ENCODE measurements at places on chromosomes 1 and 21.

DNA sequence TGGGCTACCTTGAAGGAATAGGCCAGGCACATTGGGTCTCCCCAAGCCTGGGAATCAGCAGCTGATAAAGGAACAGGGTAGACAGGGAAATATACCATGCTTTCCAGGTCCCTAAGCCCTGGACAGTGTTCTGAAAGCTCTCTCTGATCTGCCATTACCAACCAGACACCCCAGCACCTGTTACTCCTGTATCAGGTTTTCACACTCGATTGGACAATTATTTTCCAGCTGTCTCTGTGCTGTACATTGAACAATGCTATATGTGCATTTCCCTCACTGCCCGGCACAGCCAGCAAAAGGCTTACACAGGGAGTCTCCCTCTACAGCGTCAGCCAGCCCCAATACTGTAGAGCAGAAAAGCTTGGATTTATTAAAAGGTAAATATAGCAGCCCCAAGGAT is 4.7 kb downstream of the CFAP45 start:
- DNase-seq: no peak

DNA sequence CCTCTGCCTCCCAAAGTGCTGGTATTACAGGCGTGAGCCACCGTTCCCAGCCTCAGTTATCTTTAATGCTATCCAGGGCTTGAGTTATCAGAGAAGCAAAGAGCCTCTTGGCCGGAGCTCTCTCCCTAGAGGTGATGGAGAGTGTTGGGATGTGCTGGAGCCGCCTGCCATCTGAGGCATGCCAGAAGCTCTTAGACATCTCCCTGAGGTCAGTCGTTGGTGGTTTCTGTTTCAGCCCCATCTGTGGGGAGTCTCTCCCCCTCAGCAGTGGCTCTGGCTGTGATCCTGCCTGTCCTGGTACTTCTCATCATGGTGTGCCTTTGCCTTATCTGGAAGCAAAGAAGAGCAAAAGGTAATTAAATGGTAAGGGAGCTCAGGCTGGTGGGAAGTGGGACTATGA is 11.6 kb upstream of the ZNF691 start:
- no peak for DNase-seq

- no peak for DNase-seq
Observed at GRCh38 chr21:36889401-36889800, 77.1 kb downstream of the HLCS start.

DNA sequence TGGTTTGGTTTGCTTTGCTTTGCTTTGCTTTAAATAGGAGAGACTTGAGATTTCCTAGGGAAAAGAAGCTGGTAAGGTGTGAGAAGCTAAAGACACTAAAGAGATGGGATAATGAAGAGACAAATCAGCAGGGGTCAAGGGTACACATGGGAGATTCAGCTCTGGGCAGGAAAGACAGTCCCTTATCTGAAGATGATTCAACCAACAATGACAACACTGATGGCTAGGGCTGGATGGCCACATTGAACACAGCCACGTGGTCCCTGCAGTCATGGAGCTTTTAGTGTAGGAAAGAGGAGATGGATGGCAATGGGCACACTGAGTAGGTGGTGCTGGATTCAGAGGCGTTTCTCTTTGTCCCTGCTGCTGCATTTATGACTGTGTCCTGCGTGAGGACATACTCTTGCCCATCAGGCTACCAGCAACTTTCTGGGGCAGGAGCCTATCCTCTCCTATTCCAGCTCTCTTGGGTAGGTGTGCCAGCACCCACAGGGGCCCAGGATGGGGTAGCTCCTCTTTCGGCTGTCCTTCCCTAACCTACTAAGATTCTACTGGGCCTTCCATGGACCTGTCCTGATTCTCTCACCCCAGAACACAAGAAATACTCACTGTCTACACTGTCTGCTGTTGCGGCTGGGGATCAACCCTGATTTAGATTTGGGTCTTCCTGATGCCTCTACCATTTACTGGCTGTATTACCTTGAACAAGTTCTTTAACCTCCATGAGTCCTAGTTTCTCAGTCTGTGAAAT is 1.4 kb upstream of the SHISA4 start:
- no peak for DNase-seq

GRCh38 chr21:23083242-23083641 is 2085.0 kb downstream of the NCAM2 start:
- no peak for DNase-seq

GRCh38 chr1:219801156-219801820 is 127.1 kb downstream of the SLC30A10 start:
- DNase-seq: no peak

- DNase-seq: no peak
Observed at GRCh38 chr1:22319608-22320007, 132.0 kb upstream of the ZBTB40 start.

DNA sequence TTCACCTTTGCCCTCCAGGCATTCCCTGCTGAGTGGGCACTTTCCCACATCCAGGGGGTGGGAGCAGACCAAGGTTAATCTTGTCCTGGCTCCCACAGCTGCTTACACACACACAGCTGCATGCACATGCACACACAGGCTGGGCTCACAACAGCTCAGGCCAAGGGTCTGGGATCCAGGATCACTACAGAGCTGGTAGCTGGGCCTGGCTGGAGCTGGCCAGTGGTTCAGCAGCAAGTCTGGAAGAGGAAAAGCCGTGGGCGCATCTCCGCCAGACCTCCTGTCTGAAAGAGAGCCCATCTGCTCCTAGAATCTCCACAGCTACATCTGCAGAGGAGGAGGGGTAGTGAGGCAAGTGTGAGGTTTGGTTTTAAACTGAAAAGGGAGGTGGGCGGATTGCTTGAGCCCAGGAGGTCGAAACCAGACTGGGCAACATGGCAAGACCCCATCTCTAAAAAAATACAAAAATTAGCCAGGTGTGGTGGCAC is 3.8 kb downstream of the CDK18 start:
- DNase-seq: no peak

- no peak for DNase-seq
Observed at GRCh38 chr1:18923756-18924211, 21.4 kb upstream of the ALDH4A1 start.

DNA sequence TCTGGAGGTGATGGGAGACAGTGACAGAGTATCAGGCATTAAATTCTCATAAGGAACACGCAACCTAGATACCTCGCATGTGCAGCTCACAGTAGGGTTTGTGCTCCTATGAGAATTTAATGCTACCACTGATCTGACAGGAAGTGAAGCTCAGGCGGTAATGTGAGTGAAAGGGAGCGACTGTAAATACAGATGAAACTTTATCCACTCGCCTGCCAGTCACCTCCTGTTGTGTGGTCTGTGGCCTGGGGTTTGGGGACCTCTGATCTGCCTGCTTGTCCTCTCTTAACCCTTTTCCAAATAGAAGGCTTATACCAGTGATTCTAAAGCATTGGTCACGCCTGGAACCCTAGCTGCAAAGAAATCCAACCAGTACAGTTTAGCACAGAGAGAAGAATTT is 15.3 kb downstream of the GABPA start:
- no peak for DNase-seq

- no peak for DNase-seq
Observed at GRCh38 chr1:219773775-219774174, 154.6 kb downstream of the SLC30A10 start.

DNA sequence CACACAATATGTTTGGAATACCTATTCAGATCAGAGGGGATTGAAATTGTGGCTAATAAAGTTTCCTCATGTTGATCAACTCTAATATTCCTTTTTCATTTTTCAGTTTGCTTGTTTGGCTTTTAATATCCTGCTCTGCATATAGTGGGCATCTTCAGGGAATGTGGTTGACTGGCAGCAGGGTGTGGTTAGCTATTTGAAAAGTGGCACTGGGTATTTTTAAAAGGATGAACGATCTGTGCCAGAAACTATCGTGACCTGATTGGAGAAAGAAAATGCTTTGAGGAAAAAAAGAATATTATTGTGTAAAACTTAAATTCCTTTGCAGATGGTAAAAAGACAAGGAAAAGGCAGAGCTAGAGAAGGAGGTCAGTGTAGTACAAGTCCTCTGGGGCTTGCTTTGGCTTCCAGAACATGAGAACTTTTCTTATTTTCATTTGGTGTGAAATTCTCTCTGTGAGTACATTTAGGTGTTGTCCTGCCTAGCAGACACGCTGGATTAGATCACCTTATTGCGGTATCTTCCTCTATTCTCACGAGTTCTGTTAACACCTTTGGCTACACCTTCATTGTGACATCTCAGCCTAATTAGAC is 329.7 kb upstream of the SNX7 start:
- DNase-seq: no peak

DNA sequence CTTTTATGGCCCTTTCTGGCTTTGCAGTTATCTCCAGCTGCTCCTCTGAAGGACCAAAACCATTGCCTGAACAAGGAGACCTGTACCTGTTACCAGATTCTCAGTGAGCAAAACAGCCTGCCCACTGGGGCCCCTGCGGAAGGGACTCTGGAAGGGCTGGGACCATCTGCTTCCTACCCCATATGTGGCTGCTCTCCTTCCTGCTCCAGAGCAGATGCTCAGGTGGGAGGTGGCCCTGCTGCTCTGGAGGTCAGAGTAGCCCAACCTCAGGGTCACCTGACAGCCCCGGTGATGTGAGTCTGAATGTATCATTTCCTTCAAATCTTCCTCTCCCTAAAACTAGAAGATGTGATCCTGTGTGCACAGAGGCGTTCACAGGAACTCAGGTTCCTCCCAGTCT is 33.6 kb downstream of the PRDM16 start:
- no peak for DNase-seq

- no peak for DNase-seq
Observed at GRCh38 chr1:10152709-10153284, 57.6 kb upstream of the KIF1B start.

GRCh38 chr1:241738284-241739078 is 86.4 kb downstream of the WDR64 start:
- no peak for DNase-seq

GRCh38 chr1:231541842-231542241 is 13.4 kb downstream of the TSNAX start:
- DNase-seq: no peak

DNA sequence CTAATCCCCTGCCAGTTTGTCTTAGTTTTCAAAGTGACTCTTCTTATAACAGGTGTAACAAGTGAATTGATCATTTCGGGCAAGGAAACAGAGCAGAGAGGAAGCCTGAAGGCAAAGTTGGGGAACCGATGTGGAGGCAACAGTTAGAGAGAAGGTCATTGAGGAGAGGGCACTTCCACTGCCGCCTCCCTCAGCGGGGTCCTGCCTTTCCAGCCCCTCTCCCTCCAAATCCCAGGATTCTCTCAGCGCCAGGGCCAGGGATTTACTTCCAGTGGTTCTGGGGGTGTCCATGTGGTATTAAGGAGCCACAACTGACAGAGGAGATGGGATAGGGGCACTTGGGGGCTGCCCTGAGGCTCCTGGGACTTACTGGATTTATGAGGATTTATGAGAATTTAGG is 39.7 kb upstream of the PDE9A start:
- no peak for DNase-seq

DNA sequence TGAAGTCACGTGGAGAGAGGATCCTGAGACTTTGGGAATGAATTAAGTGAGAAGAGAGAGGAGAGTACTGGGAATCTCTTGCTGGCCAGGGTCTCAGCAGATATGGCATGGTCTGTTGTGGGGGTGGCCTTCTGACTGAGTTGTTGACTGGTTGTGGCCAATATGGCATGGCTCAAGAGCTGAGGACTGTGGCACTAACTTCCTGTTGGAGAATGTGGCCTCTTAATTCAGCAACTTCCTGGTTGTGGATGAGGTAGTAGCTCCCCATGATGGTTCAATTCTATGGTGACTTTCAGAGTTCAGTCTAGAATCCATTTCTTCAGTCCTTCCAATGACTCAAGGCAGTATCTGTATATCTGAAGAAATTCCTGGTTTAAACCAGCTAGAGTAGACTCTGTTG is 44.7 kb upstream of the PAXBP1 start:
- no peak for DNase-seq

DNA sequence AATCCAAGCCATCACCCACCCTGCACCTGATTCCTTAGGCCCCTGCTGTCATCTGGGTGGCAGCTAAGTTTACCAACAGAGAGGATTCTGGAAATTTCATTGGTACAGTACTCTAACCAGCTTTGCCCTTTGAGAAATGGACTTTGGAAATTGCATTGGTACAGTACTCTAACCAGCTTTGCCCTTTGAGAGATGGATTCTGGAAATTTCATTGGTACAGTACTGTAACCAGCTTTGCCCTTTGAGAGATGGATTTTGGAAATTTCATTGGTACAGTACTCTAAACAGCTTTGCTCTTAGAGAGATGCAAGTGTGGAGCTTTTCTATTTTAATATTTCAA is 42.5 kb downstream of the MAB21L3 start:
- DNase-seq: no peak

GRCh38 chr1:24138476-24139221 is 4.3 kb downstream of the IL22RA1 start:
- no peak for DNase-seq

GRCh38 chr1:31640964-31641363 is 3.7 kb downstream of the PEF1 start:
- DNase-seq: no peak

GRCh38 chr1:22907528-22907927 is 65.1 kb downstream of the LACTBL1 start:
- no peak for DNase-seq

GRCh38 chr1:6614019-6614928 is 743 bp downstream of the PHF13 start:
- peak; percentile 41 for DNase-seq

- no peak for DNase-seq
Observed at GRCh38 chr1:90924982-90925381, 96.9 kb downstream of the ZNF644 start.

GRCh38 chr1:203046984-203047630 is 20.8 kb downstream of the PPFIA4 start:
- DNase-seq: no peak

DNA sequence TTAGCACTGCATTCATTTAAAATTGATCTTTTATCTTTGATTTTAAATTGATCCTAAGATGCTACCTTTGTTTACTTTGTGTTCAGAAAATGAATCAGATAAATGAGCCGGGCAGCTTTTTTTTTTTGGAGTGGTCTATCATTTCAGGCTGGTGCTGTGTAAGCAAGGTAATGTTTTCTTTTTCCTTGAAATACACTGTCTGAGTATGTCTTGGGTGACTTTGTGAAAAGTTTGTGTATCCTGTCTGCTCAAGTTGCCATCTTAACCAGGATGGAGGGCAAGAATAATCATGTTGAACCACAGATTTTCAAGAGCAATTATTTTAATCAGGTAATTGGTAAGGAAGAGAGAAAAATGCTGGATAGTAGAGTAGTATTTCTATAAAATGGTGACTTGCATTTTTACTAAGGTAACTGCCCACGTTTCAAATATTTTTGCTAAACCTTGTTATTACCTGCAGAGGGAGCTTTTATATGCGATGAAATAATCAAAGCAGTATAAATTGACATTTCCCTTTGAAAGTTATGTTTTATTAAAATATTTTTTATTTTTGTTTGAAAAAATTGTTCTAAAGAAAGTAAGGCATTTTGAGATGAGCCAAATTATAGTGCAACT is 11.1 kb downstream of the ADGRL2 start:
- no peak for DNase-seq

GRCh38 chr1:160127865-160128523 is 12.4 kb downstream of the ATP1A2 start:
- DNase-seq: no peak

Data from activated gamma-delta T cell treated with anti-CD3 and anti-CD28 coated beads, Interleukin-2, amount 50 U/mL, for 16 hours (primary cell).